NCI-H2081 (cell line): ENCODE measurements at places on chromosomes 16 and 17.
A peak's percentile ranks its signal among the peaks of the same experiment; 100 is the strongest.

DNA sequence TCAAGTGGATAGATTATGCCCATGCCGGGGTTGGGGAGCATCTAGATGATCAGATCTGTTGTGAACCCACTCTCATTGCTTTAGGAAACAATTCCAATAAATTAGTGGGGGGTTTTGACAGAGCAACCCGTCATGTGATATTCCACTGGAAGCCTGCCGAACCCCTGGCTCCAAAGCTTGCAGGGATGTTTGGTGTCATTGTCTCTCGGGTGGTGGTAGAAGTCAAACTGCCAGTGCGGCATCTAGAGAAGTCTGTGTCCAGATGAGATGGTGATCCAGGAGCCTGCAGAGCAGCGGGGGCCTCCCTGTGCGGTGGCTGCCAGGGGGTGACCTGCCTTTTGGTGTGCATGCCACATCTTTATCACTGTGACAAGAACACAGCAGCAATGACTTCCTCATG, 91.7 kb downstream of the SHISA6 start:
- no peak for DNase-seq

DNA sequence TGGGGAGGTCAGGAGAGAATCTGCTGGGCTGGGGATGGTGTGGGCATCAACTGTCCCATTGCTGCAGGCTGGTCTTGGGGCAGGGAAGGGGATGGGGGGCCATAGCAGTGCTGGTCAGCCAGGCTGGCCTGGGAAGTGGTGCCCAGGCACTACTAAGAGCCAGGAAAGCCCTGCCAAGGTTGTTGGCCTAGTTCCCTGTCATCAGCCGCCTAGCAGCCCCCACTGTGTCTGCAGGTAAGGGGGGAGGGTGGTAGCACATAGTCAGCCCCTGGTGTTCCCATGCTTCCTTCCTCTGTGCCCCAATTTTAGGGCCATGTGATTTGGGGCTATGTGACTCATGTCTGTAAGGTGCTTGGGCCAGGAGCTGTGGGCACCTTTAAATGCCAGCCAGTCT, 17.8 kb downstream of the GJD3 start:
- no peak for DNase-seq

DNA sequence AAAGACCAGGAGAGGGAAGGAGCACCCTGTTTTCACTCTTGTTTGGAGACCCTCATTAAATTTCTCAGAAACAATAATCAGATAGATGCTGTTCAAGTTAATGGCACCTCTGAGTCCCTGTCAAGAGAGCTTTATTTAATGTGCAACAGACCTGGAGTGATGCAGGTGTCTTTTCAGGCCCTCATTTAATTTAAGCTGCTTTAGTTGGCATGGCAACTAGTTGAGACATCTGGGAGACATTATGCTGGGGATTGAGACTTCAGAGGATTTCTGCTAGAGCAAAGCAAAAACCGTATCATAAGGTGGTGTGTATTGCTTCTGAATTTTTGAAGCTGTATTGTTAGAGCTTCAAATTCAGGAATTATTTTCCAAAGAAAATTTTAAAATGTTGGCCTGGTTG, 108.5 kb downstream of the NLK start:
- DNase-seq: peak; percentile 3

DNA sequence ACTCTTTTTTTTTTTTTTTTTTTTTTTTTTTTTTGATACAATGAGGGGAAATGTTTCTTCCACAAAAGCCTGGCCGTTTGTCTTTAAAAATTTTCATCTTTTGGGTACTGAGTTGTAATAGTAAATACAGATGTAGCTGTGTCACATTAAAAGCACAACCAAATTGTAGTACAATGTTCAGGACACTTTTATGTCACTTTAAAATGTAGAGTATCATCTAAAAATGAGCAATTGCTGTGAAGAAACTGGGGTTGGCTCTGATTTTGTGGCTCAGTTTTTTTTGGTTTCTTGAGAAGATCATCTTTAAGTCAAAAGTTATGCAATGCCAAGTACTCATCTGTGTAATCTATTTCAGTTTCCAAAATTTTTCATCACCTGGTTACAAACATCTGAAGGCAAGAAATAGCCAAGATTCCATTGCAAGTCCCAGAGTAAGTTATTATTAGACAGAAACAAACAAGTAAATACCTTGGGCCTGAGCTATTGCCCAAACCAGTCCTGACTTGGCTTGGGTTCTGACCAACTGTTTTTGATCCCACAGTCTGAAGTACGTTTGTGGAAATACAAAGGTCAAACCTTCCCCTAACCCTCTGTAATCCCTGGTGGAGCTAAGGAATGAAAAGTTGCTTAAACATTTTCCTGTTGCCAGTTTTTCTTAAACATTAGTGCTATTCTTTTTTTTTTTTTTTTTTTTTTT, 717.2 kb downstream of the WWOX start:
- no peak for DNase-seq

- DNase-seq: no peak
These were observed 276.1 kb downstream of the SLC39A11 start for GRCh38 chr17:72816406-72816805.

GRCh38 chr16:85361441-85362118, 249.3 kb upstream of the CIBAR2 start:
- no peak for DNase-seq

DNA sequence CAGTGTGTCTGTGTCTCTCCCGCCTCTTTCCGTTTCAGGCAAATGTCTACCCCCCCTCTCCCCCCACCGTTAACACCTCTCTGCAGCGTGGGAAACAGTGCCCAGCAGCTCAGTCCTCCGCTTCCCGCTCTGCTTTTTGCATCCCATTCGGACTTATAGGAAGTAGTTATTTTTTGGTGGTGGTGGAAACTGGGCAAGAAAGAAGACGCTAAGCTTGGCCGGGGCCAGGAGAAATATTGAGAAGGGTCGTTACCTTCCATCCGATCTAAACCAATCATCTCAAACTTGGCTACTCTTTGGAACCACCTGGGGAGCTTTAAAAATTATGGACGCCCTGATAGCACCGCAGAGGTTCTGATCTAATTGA, 499 bp upstream of the HLF start:
- peak; percentile 53 for DNase-seq

DNA sequence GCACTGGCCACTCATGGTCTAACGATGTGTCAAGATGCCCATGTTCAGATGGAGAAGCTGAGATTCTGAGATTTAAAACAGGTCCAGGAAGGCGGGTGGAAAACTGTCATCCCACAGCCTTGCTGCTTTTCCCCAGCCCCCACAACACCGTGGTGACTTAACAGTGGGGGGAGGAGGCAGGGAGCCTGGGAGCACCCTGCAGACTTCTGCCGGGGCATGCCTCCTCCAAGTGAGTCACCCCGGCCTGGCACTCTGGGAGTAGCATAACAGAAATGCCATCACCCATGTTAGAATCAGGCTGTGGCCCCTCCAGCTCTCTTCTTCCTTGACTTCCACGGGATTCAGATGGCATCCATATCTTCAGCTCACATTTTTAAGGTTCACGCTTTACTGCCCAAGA, 164.8 kb downstream of the CBLN1 start:
- no peak for DNase-seq

- no peak for DNase-seq
These were observed 57.1 kb upstream of the EMP2 start for GRCh38 chr16:10637337-10638037.

DNA sequence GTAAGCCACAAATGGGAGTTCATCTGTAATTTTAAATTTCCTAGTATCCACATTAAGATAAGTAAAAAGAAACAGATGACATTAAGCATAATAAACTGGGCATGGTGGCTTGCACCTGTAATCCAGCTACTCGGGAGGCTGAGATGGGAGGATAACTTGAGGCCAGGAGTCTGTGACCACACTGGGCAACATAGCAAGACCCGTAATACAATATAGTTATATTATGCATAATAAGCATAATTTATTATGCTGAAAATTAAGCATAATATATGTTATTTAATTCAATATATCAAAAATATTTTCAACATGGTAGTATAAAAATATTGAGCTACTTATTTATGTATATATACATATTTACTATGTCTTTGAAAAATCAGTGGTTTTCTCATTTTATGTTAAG, 48.2 kb downstream of the RNF135 start:
- DNase-seq: no peak

- no peak for DNase-seq
These were observed 4.8 kb downstream of the RNF222 start for GRCh38 chr17:8392674-8393469.

DNA sequence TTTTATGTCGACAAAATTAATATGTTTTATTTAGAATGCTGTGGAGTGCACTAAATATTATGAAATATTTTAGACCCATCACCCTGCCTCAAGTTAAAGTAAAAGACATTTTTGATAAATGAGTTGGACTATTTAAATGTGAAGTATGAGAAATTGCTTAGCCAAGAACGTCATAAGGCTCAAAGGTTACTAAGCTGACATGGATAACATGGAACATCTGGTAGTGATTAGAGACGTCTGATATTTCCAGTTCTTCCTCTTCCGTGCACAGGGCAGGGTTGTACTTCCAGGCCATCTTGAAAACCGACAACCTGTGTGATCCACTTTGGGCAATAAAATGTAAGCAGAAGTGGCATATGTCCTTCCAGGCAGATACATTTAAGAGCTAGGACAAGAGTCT, 7.2 kb upstream of the CCL8 start:
- no peak for DNase-seq

- DNase-seq: no peak
These were observed 32.0 kb upstream of the MRPS23 start for GRCh38 chr17:57881783-57882351.

DNA sequence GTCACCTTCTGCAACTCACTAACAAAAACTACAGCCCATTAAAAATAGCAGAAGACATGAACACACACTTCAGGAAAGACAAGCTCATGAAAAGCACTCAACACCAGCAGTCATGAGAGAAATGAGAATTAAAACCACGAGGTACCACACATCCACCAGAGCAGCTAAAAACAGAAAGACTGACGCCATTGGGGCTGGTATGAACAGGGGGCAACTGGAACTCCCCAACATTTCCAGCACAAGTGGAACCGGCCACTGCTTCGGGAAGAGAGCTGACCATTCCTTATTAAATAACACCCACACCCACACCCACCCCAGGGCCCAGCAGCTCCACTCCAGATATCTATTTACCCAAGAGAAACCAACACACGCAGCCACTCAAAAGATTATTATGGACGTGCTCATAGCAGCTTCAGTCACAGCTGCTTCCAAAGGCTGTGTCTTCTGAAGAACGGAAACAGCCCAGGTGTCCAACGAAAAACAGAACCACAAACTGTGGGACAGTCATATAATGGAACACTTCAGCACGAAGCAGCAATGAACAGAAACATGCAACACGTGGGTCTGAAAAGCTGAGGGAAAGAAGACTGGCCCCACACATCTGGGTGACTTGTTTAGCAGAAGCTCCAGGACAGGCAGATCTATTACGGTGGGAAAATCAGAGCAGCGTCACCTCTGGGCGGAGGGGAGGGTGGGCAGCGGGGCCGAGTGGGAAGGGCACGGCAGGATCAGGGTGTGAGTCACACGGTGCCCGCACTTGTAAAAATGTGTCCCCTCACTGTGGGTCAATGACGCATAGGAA, 41.1 kb downstream of the KLHDC4 start:
- no peak for DNase-seq

DNA sequence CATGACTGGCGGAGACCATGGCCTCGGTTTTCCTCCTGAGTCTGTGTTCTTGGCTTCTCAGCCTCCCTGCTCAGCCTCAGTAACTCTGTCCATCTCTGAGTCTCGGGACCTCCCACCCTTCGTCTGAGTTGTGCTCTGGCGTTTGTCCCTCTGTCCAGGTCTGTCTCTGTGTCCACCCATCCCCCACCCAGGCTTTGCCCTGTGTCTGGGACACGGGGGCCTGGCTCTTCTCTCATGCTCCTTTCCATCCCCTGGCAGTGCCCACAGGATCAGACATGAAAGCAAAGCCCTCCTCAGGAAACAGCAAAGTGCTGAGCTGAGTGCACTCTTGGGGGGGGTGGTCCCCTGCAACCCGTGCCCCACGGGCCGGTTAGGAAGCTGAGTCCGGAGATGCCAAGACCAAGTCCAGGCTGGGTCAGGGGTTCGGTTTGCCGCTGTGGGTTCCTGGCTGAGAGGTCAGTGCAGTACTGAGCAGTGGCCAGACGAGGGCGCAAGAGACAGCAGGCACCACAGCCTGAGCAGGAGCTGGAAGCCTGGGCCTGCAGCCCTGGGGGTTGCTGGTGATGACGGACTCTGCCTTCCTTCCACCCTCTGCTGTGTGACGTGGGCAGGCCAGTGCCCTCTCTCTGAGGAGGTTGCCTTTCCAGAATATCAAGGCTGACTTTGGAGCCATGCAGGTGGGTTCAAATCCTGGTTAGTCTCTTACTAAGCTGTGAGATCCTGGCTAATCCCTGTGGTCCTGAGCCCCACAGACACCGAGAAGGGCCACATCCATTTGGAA, 2.5 kb downstream of the P2RX1 start:
- peak; percentile 44 for DNase-seq

- DNase-seq: no peak
These were observed 6.7 kb upstream of the PRPSAP2 start for GRCh38 chr17:18851201-18851600.
